ENCODE measurements at places on chromosomes 4 and X.
A peak's percentile ranks its signal among the peaks of the same experiment; 100 is the strongest.

- no peak for DNase-seq
Measured at GRCh38 chr4:20687864-20688263, 12.4 kb upstream of the PACRGL start.

DNA sequence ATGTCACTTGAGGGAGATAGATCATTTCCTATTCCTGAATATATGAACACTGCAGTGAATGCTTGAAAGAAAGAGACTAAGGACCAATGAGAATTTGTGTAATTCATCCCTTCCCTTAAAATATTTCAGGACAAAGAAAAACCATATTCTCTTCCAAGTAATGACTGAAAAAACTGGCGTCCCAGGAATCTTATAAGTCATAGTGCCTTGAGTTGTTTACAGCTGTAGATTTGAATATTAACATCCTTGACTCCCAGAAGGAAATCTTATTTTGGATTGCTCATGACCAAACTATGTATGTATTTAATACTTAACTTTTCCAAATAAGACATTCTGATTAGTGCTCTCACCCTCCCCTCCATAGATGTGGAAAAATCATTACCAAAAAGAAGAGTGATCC, 55.5 kb downstream of the CLDN22 start:
- DNase-seq, result no peak

GRCh38 chr4:168153596-168154440, 61.5 kb downstream of the ANXA10 start:
- peak; percentile 5 for DNase-seq

DNA sequence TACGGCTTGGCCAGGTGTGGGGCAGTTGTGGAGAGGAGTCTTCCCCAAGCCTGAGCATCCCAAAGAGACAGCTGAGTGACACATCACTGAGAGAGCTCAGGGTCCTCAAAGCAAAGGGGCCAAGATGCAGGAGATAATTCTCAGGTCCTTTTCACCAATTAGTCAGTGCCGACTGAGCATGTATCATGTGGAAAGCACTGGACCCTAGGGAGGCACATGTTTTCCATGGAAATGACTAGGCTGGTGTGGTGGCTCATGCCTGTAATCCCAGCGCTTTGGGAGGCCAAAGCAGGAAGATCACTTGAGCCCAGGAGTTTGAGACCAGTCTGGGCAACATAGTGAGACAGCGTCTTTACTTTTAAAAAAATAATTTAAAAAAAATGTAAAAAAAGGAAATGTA, 67.3 kb upstream of the PRPS1 start:
- DNase-seq, result no peak

DNA sequence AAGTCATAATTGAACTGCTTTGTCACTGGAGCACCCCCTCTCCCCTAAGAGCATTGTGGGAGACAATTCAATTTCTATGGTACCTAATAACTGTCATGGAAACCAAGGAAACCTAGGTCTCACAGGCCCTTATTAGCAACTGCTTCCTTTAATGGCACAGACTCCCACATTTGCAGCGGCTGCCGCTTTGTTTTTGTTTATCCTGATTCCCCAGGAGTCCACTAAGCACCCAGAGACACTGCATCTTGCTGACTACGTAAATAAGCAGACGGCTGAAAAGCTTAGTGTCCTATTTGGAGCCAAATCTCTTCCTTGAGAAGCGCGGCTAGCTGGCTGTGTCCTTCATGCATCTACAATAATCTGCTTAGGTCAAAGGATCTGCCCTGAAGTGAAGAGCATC, 494.4 kb downstream of the TMA16 start:
- no peak for DNase-seq

- DNase-seq, result no peak
Measured at GRCh38 chr4:143599827-143600226, 86.3 kb downstream of the SMARCA5 start.

GRCh38 chrX:33721927-33722326, 410.2 kb downstream of the FAM47A start:
- DNase-seq, result no peak

DNA sequence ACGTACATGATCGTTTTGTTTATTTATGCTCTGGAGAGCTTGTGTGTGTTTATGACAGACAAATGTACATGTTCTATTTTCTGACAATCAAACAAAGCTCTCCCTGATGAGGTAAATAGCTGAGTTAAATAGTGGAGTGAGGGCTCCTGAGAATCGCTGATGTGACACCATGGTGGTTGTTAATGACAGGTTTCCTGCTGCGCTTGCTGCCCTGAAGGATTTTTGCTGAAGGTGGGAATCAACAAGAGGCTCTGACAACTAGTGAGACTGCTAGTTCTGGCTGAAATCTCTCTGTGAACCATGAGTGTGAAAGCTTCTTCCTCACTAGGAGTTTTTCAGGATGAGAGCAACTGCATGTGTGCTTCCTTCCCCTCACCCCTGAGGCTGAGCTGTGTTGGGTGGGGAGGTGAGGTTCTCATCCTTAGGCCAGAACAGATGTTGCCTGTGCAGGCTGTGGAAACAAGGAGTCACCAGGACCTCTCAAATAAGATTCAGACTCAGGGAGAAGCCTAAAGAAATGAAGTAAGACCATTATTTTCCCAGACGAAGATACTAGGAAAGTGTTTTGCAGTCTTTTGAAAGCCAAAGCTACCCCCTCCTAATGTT, 173.4 kb upstream of the JADE1 start:
- DNase-seq, result no peak

- DNase-seq, result peak; percentile 22
Measured at GRCh38 chr4:28913466-28913865, 1806.7 kb upstream of the PCDH7 start.

DNA sequence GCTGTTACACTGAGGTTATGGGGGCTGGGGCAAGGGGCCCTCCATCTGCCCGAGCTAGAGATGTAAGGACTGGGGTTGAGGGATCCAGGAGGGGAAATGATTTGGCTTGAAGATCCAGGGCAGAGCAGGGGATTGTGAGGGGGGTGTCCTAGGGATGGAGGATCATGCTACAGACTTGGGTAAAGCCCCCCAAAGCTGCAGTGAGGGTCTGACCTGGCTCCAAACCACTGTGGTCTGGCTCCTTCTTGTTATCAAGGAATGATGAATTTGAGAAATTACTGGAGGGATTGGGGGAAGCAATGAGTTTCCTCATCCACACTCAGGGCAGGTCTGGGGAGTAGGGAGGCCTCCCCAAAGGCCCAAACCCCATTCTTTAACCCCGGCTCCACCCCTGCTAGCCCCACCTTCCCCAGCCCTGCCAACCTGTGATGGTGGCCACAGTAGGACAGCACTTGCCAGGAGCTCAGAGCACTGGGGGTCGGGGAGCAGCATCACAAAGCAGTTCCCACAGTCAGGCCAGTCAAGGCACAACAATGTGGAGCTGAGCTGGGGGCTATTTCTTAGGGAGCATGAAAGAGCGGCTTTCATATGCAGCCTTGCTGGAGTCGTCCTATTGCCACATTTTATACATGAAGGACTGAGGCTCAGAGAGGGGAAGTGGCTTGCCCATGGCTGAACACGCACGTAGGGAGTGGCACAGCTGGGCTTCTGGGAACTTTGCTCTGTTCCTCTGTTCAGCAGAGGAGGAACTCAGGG, 165.5 kb downstream of the EFNB1 start:
- no peak for DNase-seq

GRCh38 chr4:84647312-84647884, 64.5 kb downstream of the CDS1 start:
- DNase-seq, result no peak

- DNase-seq, result no peak
Measured at GRCh38 chrX:133771086-133771646, 214.2 kb downstream of the GPC3 start.

DNA sequence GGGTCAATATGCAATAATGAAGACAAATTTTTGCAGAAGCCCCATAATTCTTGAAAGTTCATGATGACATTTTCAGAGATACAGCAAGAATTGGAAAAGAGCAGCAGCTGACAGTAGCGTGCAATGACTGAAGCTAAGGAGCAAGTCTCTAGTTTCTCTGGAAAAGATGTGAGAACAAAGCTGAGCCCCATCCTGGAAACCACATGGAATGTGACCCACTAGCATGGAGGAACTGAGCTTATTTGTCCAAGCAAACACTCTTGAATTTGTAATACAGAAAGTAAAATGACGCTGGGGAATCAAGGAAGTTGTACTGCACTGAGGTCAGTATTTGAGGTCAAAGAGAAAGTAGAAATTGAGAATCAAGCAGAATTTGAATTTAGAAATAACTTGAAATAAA, 1447.2 kb downstream of the FSTL5 start:
- DNase-seq, result no peak

GRCh38 chr4:88297212-88297516, 12.8 kb upstream of the PPM1K start:
- DNase-seq, result no peak

DNA sequence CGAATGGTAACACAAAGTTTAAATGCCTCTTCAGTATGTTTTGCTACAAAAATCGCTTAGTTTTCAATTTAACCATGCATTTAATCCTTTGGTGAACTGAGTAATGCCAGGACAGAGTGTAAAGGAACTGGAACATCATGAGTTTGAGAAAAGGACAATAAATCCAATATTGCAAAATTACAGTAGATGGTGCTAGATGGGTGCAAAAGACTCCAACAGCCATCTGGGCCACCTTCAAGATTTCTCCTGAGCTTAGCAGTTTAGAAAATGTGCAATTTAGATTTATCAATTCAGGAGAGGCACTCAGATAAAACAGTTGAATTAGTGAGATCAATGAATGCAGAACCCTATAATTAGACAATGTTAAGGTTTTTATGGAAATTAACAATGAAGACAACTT, 33.2 kb upstream of the MID1IP1 start:
- DNase-seq, result no peak

DNA sequence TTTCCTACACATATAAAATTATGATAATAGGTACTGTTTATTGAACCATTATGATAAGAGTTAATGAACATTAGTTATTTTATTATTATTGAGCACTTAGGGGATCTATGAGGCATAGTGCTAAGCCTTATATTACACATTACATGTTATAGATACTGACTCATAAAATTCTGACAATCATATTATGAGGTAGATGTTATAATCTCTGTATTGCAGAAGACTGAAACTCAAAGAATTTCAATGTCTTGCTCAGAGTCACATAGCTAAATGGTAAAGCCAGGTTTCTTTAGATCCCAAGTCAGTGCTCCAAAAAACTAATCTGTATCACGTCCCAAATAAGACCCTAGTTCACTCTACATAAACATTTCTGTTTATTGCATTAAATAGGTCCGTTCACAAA, 207.2 kb upstream of the CNKSR2 start:
- no peak for DNase-seq

GRCh38 chr4:123167931-123168330, 228.7 kb upstream of the SPRY1 start:
- no peak for DNase-seq
